ENCODE measurements at places on chromosomes 4 and X. TPM values are rescaled to one million over a fixed set of nuclear protein-coding genes. Genes with fewer than 3 reads are reported as not detected.

GRCh38 chr4:163164110-163164509 is 2.6 kb downstream of the NAF1 start:
- DNase-seq, result no peak

DNA sequence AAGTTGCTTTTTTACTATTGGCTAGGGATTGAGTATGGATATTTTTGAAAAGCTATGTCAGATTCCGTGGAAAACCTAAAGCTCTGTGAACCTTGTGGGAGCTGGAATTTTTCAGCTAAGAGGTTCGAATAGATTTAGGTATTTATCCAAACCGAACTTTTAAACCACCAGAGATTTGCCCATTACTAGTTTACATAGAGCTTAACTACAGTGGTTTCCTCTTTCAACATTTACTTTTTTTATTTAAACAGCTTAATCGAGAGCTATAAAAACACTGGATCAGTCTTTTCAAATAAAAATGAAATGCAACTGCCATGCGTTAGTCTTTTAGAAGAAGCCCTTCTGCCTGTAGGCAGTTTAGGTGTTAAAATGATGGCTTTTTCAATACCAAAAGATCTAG is 377.0 kb downstream of the RPA4 start:
- DNase-seq, result no peak

- no peak for DNase-seq
Observed at GRCh38 chrX:47958761-47959342, 44.9 kb downstream of the ZNF182 start.

DNA sequence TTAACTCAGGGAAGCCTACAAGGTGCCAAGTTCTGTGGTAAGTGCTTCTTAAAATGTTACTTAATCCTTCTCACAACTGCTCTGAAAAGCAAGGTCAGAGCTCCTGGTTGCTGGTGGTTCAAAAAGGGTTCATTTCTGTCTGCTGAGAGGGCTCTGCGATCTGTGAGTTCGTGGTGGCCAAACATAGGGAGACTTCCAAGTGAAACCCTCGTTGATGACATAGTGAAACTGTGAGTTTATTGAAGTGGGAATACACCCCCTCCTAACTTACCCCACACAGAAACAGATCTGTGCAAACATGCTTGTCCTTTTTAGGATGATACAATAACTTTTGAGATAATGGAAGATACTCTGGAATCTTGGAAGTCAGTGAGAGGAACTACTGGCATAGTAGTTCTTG is 164.8 kb upstream of the PGRMC2 start:
- DNase-seq, result no peak

GRCh38 chr4:7804756-7805385 is 134.8 kb downstream of the AFAP1 start:
- no peak for DNase-seq

Gene FAM9B
- total RNA-seq, result not detected

DNA sequence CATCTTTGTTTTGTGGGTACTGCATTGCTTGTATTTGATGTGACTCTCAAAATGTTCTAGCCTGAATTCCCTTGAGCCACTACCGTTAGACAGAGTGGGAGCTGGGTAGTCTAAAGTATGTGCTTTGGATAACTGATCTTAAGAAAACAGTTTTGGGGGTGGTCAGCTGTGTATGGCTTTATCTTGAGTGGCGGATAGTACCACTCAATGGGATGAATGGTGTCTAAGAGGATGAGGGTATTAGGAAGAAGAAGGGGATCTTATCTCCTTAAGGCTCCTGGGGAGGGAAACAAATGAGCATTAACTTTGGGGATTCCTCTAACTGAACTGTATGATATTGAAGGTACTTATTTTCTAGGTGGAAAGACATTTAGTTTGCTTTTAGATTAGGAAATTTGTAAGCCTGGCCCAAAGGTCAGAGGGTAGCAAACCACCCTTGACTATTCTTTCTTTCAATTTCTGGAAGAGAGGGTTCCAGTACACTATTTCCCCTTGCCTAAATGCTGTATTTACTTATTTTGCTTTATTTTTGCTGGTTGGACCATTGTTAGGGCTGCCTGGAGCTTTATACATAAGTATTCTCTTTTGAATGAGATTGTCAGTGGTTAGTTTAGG is 11.3 kb downstream of the BMP2K start:
- no peak for DNase-seq

GRCh38 chrX:148530464-148531077 is 30.2 kb downstream of the AFF2 start:
- DNase-seq, result no peak

GRCh38 chr4:15202481-15202880 is 200.2 kb downstream of the CPEB2 start:
- DNase-seq, result no peak

Gene GNRHR
- not detected for total RNA-seq

Gene IL21
- total RNA-seq, result not detected

Gene DTHD1
- total RNA-seq, result not detected

- no peak for DNase-seq
Observed at GRCh38 chr4:89290727-89291516, 16.7 kb downstream of the GPRIN3 start.

DNA sequence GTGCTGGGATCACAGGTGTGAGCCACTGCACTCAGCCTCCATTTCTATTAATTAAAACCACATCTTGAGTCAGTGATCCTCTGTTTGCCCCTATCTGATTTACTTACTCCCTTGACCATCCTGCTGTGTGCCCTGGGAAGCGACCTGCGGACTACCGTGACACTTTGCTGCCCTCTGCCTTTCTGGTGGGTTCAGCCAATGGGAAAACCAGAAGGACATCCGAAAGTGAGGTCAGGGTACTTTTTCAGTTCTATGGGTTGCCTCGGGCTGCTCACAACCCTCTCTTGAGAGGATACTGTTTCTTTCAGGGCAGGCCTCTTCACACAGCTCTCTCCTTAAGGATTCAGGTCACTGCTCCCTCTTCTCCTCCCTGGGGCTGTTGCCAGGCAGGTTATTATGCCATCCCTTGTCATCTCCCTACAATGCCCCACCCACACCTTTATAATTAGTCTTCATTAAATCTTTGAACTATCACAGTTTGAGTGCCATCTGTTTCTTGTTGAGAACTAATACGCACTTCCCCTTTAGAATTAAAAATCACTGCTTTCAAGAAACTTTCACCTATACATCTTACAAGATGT is 21.4 kb downstream of the PLAC8 start:
- no peak for DNase-seq

DNA sequence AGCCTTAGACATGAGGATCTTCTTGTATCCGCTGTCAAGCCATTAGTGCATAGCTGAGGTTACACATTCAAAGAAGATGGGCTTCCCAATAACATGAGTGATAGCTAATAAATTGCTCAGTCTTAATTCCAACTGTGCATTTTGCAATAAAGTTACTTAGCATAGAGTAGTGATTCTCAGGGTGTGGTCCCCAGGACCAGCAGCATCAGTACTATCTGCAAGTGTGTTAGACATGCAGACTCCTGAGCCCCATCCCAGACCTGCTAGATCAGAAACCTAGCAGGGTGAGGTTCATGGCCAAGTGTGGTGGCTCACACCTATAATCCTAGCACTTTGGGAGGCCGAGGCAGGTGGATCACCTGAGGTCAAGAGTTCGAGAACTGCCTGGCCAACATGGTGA is 20.1 kb downstream of the ATP10D start:
- no peak for DNase-seq

DNA sequence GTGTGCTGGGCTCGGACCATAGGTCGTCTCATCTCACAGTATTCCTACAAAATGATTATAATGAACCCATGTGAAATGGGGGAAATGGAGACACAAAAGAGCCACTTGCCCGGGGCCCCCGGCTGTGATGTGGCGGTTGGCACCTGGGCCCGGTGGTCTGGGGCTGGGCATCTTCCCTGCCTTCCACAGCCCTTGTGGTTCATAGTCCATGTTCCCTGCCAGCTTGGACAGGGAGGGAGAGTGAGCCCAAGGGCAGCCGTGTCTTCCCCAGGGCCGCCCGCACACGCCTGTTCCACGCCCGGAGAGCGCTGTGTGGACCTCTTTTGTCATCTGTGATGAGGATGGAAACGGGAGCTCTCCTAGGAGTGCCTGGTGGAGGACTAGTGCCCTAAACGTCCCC is 5.2 kb downstream of the CPZ start:
- no peak for DNase-seq

GRCh38 chr4:52588097-52588496 is 71.0 kb downstream of the USP46 start:
- DNase-seq, result no peak

Gene ZNF711
- total RNA-seq, result not detected

GRCh38 chrX:22314692-22315091 is 42.0 kb downstream of the CBLL2 start:
- DNase-seq, result no peak

- no peak for DNase-seq
Observed at GRCh38 chrX:79601341-79602131, 234.4 kb upstream of the ITM2A start.

GRCh38 chrX:39736216-39737211 is 361.2 kb downstream of the BCOR start:
- no peak for DNase-seq

DNA sequence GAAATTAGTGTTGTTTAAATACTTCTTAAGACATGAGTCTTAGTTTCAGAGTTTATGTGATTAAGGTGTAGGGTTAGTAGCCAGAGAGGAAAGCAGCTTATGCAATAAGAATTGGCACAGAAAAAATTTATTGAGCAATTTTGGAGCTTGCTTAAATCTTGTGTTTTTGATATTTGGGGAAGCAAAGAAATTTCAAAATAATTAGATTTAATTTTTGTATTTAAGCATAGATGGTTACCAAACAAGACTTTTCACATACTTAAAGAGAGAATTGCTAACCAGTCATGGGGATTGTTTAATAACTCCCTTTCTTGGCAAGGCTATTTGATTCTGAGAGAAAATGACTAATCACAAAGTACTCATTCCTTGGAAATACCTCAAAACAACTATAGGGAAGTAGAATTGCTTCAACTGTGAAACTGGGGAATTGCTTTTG is 202.0 kb upstream of the GRID2 start:
- DNase-seq, result no peak

Gene FHDC1
- total RNA-seq, result 16.8 TPM

Gene GABRA4
- not detected for total RNA-seq

DNA sequence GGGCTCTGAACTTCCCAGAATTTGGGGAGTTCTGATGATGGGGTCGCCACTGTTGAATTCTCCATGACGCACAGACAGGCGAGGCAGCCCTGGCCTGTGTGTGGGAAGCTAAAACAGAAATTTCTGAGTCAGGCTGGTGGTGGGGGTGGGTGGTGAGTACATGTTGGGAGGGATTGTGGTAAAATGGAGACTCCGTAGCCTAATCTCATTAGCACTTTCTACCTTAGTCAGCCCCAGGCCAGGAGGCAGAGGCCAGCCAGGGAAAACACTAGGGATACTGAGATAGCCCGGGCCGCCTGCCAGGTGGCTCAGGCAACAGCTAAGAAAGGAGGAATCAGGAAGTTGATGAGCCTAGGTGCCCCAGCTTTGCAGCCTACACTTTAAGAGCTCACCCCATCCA is 39.3 kb upstream of the NHSL2 start:
- DNase-seq, result no peak

DNA sequence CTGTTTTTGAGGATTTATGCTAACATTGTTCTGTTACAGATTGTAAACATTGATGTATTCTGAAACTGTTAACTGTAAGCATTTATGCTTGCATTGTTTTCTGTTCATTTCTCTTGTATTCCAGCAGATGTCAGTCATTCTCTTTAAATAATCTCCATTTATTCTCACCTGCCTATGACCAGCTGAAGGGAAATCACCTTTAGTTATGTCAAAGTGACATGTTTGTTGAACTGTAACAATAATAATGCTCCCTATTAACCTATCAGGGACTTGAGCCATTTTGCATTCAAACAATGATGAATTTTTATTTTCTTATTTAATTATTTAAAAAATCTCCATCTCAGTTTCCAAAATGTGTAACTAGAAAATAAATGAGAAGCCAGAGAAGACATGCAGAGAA is 58.0 kb downstream of the SPCS3 start:
- no peak for DNase-seq

GRCh38 chr4:157701695-157701994 is 471.2 kb downstream of the GASK1B start:
- DNase-seq, result no peak

DNA sequence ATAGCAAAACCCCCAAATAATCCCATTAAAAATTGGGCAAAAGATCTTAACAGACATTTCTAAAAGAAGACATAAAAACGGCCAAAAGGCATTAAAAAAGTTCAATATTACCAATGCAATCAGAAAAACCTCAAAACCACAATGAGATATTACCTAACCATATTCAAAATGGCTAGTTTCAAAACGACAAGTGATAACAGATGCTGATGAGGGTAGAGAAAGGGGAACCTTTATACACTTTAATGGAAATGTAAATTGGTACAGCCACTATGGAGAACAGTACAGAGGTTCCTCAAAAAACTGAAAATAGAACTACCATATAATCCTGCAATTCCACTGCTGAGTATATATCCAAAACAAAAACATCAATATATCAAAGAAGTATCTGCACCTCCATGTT is 6.2 kb downstream of the AADAT start:
- DNase-seq, result no peak

Gene ARHGEF6
- 0.08 TPM for total RNA-seq

Gene SSX3
- not detected for total RNA-seq

- DNase-seq, result no peak
Observed at GRCh38 chrX:21437036-21437435, 62.8 kb downstream of the CNKSR2 start.

DNA sequence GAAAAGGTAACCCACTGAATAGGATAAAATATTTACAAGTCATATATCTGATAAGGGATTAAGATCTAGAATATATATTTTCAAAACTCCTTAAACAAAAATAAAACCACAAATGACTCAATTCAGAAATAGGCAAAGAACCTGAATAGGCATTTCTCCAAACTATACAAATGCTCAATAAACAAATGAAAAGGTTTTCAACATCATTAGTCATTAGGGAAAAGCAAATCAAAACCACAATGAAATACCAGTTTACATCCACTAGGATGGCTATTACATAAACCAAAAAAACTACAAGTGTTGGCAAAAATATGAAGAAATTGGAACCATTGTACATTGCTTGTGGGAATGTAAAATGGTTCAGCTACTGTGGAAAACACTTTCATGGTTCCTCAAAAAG is 167.0 kb upstream of the GALNT7 start:
- DNase-seq, result peak; percentile 69

DNA sequence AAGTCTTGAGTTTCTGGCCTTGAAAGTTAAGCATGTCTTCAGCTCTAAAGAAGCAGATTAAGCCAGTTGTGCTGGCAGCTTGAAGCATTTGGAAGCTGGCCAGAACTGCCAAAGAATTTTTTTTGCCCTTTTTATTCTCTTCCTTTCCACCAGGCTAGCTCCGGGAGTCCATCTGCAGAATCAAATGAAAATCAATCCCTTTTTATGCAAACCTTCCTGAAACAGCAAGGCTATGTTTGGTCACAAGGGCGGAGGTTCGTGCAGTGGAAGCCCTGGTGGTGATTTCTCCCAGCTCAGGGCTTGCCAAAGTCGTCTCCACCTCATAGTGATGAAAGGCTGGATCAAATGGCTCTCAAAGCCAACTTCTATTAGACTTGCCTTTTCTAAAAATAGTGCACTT is 21.6 kb upstream of the C4orf54 start:
- no peak for DNase-seq

DNA sequence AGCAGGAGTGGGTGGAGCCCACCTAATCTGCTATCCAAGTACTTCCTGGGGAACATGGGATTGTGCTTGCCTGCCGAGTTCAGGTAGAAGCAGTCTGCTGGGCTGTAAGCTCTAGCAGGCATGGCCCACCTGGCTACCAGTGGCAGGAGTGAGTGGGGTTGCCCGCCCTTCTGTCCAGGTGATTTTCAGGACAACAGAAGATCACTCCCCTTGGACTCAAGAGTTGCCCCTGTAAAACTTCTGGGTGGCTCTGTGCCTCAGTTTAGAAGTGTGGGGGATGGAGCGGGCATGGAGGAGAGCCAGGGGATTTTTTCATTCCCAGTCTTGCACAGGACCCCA is 43.5 kb downstream of the NDST3 start:
- no peak for DNase-seq

- DNase-seq, result no peak
Observed at GRCh38 chrX:119235051-119235511, 1.0 kb upstream of the PGRMC1 start.
